ENCODE measurements at places on chromosomes 13 and 19. TPM values are rescaled to one million over a fixed set of nuclear protein-coding genes. Genes with fewer than 3 reads are reported as not detected.

Gene WDR87
- not detected for total RNA-seq

Gene FCER2
- total RNA-seq = 0.29 TPM

DNA sequence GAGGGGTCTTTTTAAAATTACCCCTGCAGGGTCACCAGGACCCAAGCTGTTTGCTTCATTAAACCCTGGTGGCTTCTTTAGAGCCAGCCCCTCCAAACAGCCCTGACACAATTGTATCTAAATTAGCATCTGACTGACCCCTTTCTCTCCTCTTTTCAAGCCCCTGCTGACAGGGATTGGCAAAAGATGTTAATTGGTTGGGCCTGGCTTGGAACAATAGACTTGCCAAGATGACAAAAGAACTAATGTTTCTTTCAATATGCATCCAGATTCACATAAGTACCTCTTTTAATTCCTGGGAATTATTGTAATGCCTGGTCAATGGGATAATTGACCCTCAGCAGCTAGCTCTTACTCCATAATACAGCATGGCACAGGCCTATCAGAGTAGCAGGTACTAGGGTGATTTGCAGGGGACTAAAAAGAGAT, 140.8 kb downstream of the SHISA2 start:
- no peak for DNase-seq

Gene FXYD1
- total RNA-seq = 1.3 TPM

Gene CCDC8
- not detected for total RNA-seq

- DNase-seq = no peak
Measured at GRCh38 chr13:24407844-24408243, 98.5 kb downstream of the C1QTNF9 start.

Gene MIR17HG
- 8.1 TPM for total RNA-seq

DNA sequence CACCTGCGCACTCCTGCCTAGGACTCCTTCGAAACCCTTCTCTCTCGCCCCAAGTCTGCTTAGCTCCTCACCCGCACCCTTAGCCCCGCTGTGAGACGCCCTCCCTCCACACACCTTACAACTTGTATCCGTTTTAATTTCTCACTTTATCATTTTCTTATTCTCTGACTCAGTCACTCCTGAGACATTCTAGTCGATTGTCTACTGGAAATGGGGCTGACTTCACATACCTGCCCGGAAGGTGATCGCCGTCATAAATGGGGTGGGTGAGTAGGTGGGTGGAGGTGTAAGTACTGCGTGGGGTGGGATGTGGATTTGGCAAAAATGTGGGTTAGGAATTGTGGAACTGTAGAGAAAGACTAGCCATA, 714 bp downstream of the NDFIP2 start:
- peak; percentile 49 for DNase-seq

Gene C13orf42
- not detected for total RNA-seq

DNA sequence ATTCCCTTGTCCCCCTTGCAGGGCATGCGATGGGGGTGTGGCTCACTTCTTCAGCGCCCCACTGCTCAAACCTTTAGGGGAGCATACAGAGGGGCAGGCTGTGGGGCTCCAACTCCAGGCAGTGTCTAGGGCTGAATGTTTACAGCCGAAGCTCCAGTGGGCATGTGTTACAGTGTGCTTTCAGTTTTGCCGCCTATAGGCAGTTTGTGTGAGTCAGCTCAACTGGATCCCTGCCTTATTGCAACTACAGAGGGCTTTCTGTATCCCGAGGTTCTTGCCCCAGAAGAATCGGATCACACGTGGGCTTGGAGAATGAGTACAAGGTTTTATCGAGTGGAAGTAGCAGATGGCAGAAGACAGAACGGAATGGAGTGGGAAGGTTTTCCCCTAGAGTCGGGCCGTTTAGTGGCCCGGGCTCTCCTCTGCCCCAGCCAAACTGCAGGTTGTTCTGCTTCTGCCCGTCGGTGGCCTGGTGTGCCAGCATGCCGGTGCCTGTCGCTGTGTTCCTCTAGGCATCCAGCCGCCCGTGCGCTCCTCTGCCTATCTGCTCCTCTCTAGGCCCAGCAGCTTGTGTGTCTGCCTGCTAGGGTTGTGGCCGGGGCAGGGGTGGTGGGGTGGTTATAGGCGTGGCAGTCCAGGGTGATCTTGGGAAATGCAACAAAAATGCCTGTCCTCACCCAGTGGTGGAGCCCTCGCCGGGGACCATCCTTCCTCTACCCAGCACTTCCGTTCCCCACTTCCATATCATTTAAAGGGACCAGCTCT, 435.9 kb upstream of the SGCG start:
- no peak for DNase-seq

- DNase-seq = no peak
Measured at GRCh38 chr19:45852983-45853382, 10.0 kb downstream of the SYMPK start.

Measured in activated CD8-positive, alpha-beta T cell treated with anti-CD3 and anti-CD28 coated beads, Interleukin-2, amount 10 ng/mL, durations not matched to agents 7 days and 5 days (primary cell).